ENCODE measurements at places on chromosomes 3 and 15. TPM values are rescaled to one million over a fixed set of nuclear protein-coding genes. Genes with fewer than 3 reads are reported as not detected.

MST1R gene
- total RNA-seq, result 1.2 TPM

DNA sequence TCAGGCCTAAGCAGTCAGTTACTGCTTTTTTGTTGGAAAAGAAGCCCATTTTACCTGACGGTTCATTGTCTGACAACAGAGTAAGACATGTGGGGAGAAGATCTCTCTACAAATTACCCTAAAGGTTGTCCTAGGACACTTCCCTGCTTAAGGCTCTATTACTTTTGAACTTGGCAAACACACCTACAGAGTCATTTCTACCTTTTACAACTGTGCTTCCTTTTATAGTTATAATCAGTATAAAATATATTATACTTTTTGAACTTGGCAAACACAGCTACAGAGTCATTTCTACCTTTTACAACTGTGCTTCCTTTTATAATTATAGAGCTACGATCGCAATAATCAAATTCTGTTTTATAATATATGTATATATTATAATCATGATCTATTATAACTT lies 215.0 kb downstream of the TPRG1 start:
- no peaks in the 10 kb centered on the region for H3K27me3 ChIP-seq
- H3K4me1 ChIP-seq, result peaks cover 26% of the 10 kb centered on the region
- no peak for DNase-seq

CFAP100 gene
- not detected for total RNA-seq

ACY1 gene
- total RNA-seq, result 64.6 TPM

RPUSD2 gene
- 18.8 TPM for total RNA-seq

- no peak for DNase-seq
- H3K4me1 ChIP-seq, result no peaks in the 10 kb centered on the region
- H3K27me3 ChIP-seq, result no peaks in the 10 kb centered on the region
- H3K4me3 ChIP-seq, result no peak overlapping the region
- no peaks in the 10 kb centered on the region for H3K36me3 ChIP-seq
Observed at GRCh38 chr3:146750196-146750595, 145.1 kb upstream of the PLSCR5 start.

- no peak for DNase-seq
- no peak overlapping the region for H3K27ac ChIP-seq
- no peak overlapping the region for H3K4me3 ChIP-seq
Observed at GRCh38 chr15:27973886-27974285, 125.2 kb downstream of the OCA2 start.

- H3K27ac ChIP-seq, result no peak overlapping the region
- no peak for DNase-seq
- no peaks in the 10 kb centered on the region for H3K36me3 ChIP-seq
Observed at GRCh38 chr3:150147776-150148175, 177.1 kb upstream of the PFN2 start.

DNA sequence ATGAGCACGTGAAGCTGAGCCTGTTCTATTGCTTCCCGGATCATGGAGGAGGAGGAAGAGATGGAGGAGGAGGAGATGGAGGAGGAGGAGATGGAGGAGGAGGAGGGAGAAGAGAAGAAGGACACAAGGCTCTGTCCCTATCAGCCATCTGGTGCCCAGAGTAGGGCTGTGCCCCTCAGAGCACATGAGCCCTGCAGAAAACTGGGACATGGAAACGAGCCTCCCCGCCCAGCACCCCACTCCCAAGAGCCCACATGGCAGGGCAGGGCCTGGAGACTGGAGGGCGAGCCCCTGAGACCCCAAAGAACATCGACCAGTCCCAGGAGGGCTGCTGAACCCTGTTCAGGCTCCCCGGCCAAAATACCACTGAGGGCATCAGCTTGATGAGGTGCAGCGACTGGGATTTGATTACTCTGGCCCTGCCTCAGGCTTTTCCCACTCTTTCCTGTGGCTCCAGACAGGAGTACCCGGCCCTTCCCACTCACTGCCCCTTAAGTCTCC lies 285.6 kb downstream of the UACA start:
- H3K36me3 ChIP-seq, result no peaks in the 10 kb centered on the region
- peaks cover 43% of the 10 kb centered on the region for H3K4me1 ChIP-seq
- no peak for DNase-seq
- no peak overlapping the region for H3K4me3 ChIP-seq
- peaks cover 53% of the 10 kb centered on the region for H3K27me3 ChIP-seq

DNA sequence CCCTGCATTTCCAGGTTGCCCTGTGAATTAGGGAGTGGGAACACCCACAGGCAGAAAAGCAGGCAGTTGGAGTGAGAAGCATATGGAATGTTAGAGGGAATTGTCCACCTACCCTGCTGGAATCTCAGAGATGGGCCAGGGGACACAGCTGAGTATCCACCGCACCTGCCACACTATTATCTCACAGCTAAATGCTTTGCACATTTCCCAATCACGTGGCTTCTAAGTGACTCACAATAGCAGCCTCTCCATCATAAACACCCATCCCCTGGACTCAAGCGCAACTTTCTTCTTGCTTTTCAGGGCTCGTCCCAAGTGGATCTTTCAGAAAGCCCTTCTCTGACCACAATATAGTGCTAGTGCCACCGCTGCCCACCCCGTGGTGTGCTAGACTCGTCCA lies 389.0 kb upstream of the LMCD1 start:
- no peaks in the 10 kb centered on the region for H3K36me3 ChIP-seq
- no peak overlapping the region for H3K4me3 ChIP-seq
- DNase-seq, result no peak
- H3K27me3 ChIP-seq, result no peaks in the 10 kb centered on the region
- H3K4me1 ChIP-seq, result peaks cover 2% of the 10 kb centered on the region

- DNase-seq, result no peak
- no peaks in the 10 kb centered on the region for H3K36me3 ChIP-seq
- H3K4me1 ChIP-seq, result no peaks in the 10 kb centered on the region
- H3K27ac ChIP-seq, result no peak overlapping the region
- H3K27me3 ChIP-seq, result no peaks in the 10 kb centered on the region
- no peak overlapping the region for H3K4me3 ChIP-seq
Observed at GRCh38 chr3:75218577-75218976, 445.6 kb upstream of the FRG2C start.

GRCh38 chr3:140165781-140166180 lies 230.8 kb downstream of the CLSTN2 start:
- no peak for DNase-seq
- H3K4me1 ChIP-seq, result no peaks in the 10 kb centered on the region
- H3K27ac ChIP-seq, result no peak overlapping the region
- no peaks in the 10 kb centered on the region for H3K27me3 ChIP-seq

DNA sequence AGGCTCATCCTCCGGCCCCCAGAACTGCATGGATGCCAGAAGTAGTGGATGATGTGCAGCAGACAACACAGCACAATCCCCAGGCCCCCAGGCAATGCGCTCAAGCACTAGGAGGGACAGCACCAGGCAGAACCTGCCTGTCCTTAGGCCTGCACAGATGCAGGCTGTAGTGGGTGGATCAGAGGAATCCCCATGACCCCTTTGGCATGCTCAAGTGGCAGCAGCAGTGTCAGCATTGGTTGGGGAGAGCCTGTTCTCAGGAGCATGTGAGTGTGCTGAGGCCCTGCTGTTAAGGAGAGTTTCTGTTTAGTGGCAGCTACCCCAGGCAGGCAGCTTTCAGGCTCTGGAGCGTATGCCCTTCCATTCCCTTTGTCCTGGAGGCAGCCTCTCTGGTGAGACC lies 25.1 kb upstream of the CD200R1L start:
- H3K4me3 ChIP-seq, result no peak overlapping the region
- peaks cover 5% of the 10 kb centered on the region for H3K27me3 ChIP-seq
- H3K4me1 ChIP-seq, result peaks cover 1% of the 10 kb centered on the region
- H3K27ac ChIP-seq, result no peak overlapping the region
- no peaks in the 10 kb centered on the region for H3K36me3 ChIP-seq

GRAMD2A gene
- total RNA-seq, result not detected

DNA sequence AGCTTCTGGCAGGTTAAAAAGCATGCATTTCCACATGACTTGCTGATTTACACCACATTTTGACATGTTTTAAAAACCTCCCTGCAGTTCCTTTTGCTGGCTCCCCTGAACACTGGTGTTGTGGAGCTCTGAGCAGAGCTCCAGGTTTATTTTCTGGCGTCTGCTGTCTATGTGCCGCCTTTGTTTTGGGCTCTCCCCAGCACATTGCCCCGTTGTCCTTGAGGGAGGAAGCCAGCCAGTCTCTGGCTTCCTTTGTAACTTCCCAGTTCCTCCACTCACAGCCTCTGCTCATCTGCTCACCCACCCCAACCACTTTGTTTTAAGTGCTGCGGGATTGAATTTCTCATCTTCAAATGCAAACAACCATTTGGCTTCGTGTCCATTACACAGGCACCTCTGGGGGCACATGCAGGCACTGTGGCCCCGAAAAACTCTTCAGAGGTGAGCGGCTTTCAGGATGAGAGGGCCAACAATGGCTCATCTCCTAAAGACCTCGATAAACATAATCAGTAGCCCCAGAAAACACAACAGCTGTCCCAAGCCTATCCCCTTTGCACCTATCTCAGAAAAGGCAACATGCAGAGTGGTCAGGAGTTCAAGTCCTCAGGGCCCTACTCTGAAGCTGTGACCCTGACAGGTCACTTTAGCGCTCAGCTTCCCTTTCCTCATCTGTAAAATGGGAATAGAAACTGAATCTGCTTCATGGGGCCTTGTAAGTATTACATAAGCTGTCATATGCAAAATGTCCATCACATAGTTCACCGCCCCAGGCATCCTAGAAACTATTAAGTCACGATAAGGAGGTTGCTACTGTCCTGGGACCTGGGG lies 1.3 kb upstream of the MEF2A start:
- H3K27ac ChIP-seq, result peak overlapping the region; percentile 36
- peak overlapping the region; percentile 65 for H3K4me3 ChIP-seq
- peaks cover 31% of the 10 kb centered on the region for H3K4me1 ChIP-seq
- DNase-seq, result no peak

DNA sequence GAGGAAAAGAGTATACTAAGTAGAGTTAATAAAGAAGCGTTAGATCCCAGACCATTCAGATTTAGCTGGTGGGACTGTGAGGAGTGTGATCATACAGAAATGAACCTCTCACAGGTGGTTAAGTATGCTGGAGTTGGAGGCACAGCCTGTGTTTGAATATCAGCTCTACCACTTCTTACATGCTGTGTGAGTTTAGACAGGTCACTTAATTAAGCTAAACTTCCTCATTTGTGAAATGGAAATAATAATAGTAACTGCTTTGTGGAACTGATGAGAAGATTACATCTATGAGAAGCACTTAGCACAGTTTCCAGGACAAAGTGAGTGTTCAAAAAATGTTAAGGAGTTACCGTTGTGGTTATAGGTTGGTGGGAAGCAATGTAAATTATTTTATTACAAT lies 8.4 kb downstream of the ACP3 start:
- H3K4me3 ChIP-seq, result no peak overlapping the region
- H3K4me1 ChIP-seq, result no peaks in the 10 kb centered on the region
- no peak for DNase-seq
- peaks cover 7% of the 10 kb centered on the region for H3K27me3 ChIP-seq
- H3K27ac ChIP-seq, result no peak overlapping the region
- H3K36me3 ChIP-seq, result no peaks in the 10 kb centered on the region

DNA sequence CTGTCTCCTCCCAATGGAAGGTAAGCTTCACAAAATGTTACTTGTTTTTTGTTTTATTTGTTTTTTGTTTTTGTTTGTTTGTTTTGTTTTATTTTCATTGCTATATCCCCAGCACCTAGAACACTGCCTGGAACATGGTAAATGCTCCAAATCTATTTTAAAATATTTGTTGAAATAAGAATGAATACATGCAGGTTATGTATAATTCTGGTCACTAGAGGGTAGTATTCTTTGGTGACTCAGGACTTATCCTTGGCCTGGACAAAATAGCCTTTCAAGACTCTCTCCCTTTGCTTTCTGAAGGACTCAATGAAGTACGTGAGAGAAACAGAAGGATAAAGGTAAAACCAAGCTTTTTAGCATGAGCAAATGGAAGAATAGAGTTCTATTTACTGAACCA lies 46.9 kb upstream of the PPP2R3A start:
- no peaks in the 10 kb centered on the region for H3K27me3 ChIP-seq
- no peak for DNase-seq
- no peaks in the 10 kb centered on the region for H3K4me1 ChIP-seq

GRCh38 chr15:98124581-98124980 lies 164.1 kb downstream of the ARRDC4 start:
- DNase-seq, result no peak
- H3K36me3 ChIP-seq, result no peaks in the 10 kb centered on the region
- H3K27me3 ChIP-seq, result peaks cover 9% of the 10 kb centered on the region

GRCh38 chr3:130688015-130688688 lies 58.5 kb downstream of the PIK3R4 start:
- H3K36me3 ChIP-seq, result peaks cover 56% of the 10 kb centered on the region
- no peak overlapping the region for H3K27ac ChIP-seq
- H3K27me3 ChIP-seq, result no peaks in the 10 kb centered on the region
- H3K4me1 ChIP-seq, result peaks cover 28% of the 10 kb centered on the region
- no peak overlapping the region for H3K4me3 ChIP-seq
- no peak for DNase-seq

- H3K36me3 ChIP-seq, result no peaks in the 10 kb centered on the region
- H3K4me1 ChIP-seq, result no peaks in the 10 kb centered on the region
- H3K27ac ChIP-seq, result no peak overlapping the region
- H3K4me3 ChIP-seq, result no peak overlapping the region
- H3K27me3 ChIP-seq, result peaks cover 7% of the 10 kb centered on the region
- no peak for DNase-seq
Observed at GRCh38 chr15:38176691-38177090, 75.9 kb upstream of the SPRED1 start.

- H3K36me3 ChIP-seq, result no peaks in the 10 kb centered on the region
- no peaks in the 10 kb centered on the region for H3K4me1 ChIP-seq
- H3K27ac ChIP-seq, result no peak overlapping the region
- no peak for DNase-seq
Observed at GRCh38 chr3:173650596-173650995, 253.1 kb downstream of the NLGN1 start.

- H3K36me3 ChIP-seq, result no peaks in the 10 kb centered on the region
- no peak for DNase-seq
- no peaks in the 10 kb centered on the region for H3K4me1 ChIP-seq
- H3K27ac ChIP-seq, result no peak overlapping the region
- no peaks in the 10 kb centered on the region for H3K27me3 ChIP-seq
Observed at GRCh38 chr3:147301781-147302180, 104.6 kb downstream of the ZIC4 start.

NOX5 gene
- total RNA-seq, result 0.21 TPM
